ENCODE measurements at places on chromosomes 1 and 21. TPM values are rescaled to one million over a fixed set of nuclear protein-coding genes. Genes with fewer than 3 reads are reported as not detected.

DNA sequence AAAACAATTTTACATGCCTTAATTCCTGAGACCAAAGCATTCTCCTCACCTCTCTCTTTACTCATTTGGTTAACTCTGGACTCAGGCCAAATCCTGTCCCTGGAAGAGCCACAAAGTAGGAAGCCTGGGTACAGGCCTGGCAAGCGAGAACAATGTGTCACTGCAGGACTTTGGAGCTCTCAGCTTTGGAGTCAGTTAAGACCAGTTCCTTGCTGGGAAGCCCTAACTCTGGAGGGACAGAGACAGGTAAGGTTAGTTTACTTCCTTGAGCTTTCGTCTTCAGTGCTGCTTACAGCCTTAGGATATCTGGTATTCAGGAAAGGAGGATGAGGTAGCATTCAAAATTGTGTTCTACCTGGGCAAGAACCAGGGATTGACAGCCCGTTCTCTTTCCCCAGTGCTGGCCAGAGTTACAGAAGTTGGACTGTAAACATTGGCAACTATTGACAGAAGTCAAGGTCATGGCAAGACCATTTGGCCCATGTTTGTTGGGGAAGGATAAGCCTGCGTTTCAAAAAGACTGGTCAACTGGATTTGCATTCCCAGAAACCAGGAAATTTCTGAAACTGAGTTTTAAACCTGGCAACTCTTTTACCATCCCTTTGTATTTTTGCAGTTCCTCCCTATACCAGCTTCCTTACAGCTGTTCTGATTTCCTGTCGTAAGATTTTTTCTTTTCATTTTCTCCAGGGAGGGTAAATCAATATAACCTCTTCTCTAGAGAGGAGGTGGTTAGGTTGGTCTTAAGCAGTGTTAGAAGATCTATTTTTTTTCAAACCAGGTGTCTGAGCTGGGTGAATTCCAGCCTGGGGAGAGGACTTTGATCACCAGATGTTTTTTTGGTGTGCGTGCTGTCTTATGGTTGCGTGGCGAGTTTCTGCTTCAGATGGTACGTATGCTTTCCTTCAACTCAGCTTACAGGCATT lies at the start of gene C4BPB:
Gene C4BPB (plus strand): TSS at position 160 of the 926 bp plus-strand sequence. CDS start 672 bp downstream, at position 832.
- no peak for DNase-seq

DNA sequence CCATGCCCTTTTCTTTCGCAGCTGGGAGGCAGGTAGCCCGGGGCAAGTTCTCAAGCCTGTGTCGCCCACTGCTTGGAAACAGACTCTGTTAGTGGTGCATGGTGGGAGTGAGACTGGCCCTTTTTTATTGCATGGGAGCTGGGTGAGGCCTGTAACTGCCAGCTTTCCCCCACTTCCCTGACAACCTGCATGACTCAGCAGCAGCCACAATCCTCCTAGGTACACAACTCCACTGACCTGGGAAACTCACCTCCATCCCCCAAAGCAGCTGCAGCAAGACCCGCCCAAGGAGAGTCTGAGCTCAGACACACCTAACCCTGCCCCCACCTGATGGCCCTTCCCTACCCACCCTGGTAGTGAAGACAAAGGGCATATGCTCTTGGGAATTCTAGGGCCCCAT lies 25.8 kb downstream of the PIGP start:
- no peak for DNase-seq

Gene DNAJC16
- 12.1 TPM for total RNA-seq

GRCh38 chr1:184553845-184554244 lies 167.0 kb downstream of the C1orf21 start:
- DNase-seq: no peak

- DNase-seq: no peak
These were observed 21.6 kb downstream of the PTGFRN start for GRCh38 chr1:116931016-116931918.

- DNase-seq: no peak
These were observed 6.2 kb downstream of the WNT9A start for GRCh38 chr1:227941509-227942020.

- no peak for DNase-seq
These were observed 89.4 kb downstream of the SDCCAG8 start for GRCh38 chr1:243345205-243345604.

Gene IFI44
- total RNA-seq: 16.6 TPM

- no peak for DNase-seq
These were observed 50.1 kb downstream of the RPS6KA1 start for GRCh38 chr1:26579681-26580111.

Gene CCNL2
- total RNA-seq: 127 TPM

- DNase-seq: peak; percentile 42
These were observed 438 bp downstream of the MRPS6 start for GRCh38 chr21:34073749-34074282.

Gene ADAM30
- total RNA-seq: not detected

- DNase-seq: no peak
These were observed 19.4 kb downstream of the PLA2G2F start for GRCh38 chr1:20158358-20159070.

GRCh38 chr1:30879126-30879786 lies 29.3 kb downstream of the SDC3 start:
- DNase-seq: no peak

Gene S100A9
- 0.38 TPM for total RNA-seq

GRCh38 chr1:206570529-206570928 lies 41.7 kb downstream of the EIF2D start:
- DNase-seq: no peak

Gene CELA2B
- not detected for total RNA-seq

GRCh38 chr1:46547481-46548383 lies 3.7 kb downstream of the KNCN start:
- no peak for DNase-seq

DNA sequence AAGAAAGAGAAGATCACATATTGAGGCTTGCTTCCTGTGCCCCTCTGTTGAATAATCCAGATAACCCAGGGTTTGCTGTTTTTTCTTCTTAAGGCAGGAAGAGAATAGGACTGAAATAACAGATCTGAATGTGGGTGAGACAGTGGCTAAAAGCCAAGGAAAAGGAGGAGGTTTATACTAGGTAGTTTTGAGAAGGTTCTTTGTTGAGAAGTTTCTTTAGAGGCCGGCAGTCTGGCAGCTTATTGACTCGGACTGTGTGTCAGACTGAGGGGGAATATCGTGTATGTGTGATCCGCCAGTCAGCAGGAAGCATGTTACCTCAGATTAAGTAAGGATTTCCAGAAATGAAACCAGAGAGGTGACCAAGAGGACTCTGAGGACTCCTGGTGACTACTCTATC lies 119.8 kb downstream of the PLA2G4A start:
- DNase-seq: no peak

GRCh38 chr1:143735764-143736461 lies 235.9 kb downstream of the FAM72C start:
- no peak for DNase-seq

Measured in activated T-cell treated with anti-CD3 and anti-CD28 coated beads, Interleukin-2, amount 50 U/mL, for 4 hours (primary cell).